Mucosa of gallbladder (tissue), 1 donor: ENCODE measurements at places on chromosomes 12 and 14. TPM values are rescaled to one million over a fixed set of nuclear protein-coding genes. Genes with fewer than 3 reads are reported as not detected.

- no peak for DNase-seq
Measured at GRCh38 chr14:97657609-97658008, 860.4 kb downstream of the VRK1 start.

- DNase-seq = no peak
Measured at GRCh38 chr12:51429700-51430099, 5.1 kb downstream of the SLC4A8 start.

Gene KRT6C
- total RNA-seq = not detected

GRCh38 chr12:105225505-105226015 is 10.4 kb downstream of the APPL2 start:
- DNase-seq = no peak

DNA sequence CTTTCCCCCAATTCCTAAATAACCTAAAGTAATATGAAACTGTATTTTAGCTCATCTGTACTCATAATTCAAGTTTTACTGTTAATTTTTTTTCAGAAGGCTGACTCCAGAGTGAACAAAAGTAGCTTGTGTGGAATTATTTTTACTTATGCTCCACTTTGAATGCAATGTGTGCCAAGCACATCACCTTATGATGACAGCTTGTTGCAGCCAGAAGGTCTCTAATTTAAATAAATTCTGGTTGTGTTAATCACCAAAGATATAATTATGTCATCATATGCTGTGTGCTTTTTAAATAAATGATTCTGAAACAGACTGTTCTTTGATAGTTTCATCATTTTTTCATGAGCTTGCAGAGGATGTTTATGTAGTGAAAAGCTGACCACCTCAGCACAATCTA is 283.1 kb downstream of the TMEM117 start:
- no peak for DNase-seq

- no peak for DNase-seq
Measured at GRCh38 chr14:55446833-55447232, 6.4 kb upstream of the TBPL2 start.

- DNase-seq = no peak
Measured at GRCh38 chr12:131386167-131386521, 324.7 kb upstream of the SFSWAP start.

DNA sequence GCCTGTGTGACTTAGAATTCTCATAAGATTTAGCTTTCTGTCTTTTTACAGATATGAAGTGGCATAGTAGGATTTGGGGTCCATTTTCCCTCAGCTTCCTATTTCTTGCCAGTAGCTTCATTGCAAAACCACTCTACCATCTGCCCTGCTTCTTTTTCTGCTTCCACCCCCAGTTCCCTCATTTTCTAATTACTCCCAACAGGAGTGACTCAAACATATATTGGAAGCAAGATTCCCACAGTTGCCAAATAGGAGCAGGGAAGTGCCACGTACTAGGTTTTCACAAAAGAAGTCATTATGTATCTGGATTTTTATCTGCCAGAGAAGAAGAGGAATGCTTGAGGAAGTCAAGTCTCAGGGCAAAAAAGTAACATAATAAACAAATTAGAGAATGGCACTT is 64.1 kb downstream of the ANO4 start:
- DNase-seq = no peak

- peak; percentile 94 for DNase-seq
Measured at GRCh38 chr14:23237772-23238594, at the start of gene RNF212B. RNF212B (plus strand) TSS chr14:23237936; CDS start chr14:23240346, 2,410 bp downstream.

- no peak for DNase-seq
Measured at GRCh38 chr14:81432219-81432661, 32.1 kb upstream of the STON2 start.

- DNase-seq = no peak
Measured at GRCh38 chr14:79098324-79098723, 928.2 kb downstream of the NRXN3 start.

DNA sequence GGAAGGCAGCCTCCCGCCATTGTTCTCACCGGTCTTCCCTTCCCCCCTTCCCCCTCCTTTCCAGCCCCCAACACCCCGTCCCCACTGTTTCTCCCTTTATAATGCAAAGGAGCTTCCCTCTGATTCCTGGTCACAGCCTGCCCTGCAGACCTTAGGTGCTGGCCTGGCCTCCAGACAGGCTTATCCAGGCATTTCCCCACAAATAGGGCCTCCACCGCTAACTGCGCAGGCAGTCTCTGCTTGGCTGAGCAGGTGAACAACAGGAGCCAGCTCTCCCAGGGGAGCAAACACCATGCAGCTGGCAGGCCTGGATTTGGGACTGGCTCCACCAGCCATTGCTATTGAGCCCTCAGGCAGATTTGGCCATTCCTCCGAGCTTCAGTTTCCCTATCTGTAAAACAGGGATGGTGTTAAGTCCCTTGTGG is 46.0 kb downstream of the SMIM41 start:
- DNase-seq = no peak

DNA sequence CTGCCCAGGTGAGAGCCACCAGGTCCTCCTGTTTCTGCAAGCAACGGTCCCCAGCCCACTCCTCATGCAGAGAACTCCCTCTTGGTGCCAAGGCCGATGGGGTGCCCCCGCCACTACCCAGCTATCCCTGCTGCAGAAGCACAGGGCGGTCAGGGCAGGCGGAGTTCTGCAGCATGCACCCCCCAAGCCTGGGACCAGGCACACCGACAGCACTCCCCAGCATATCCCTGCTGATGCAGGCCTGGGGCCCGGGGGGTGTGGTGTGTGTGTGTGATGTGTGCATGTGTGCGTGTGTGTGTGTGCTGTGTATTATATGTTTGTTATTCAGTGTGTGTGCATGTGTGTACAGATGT is 27.7 kb upstream of the FZD10 start:
- DNase-seq = no peak

Gene CLEC4A
- 1.6 TPM for total RNA-seq

- DNase-seq = peak; percentile 41
Measured at GRCh38 chr14:104116756-104117340, 21.5 kb upstream of the KIF26A start.

GRCh38 chr12:93526786-93527428 is 45.6 kb upstream of the SOCS2 start:
- no peak for DNase-seq
